GM12878 (cell line): ENCODE measurements at places on chromosomes 11 and 22.

DNA sequence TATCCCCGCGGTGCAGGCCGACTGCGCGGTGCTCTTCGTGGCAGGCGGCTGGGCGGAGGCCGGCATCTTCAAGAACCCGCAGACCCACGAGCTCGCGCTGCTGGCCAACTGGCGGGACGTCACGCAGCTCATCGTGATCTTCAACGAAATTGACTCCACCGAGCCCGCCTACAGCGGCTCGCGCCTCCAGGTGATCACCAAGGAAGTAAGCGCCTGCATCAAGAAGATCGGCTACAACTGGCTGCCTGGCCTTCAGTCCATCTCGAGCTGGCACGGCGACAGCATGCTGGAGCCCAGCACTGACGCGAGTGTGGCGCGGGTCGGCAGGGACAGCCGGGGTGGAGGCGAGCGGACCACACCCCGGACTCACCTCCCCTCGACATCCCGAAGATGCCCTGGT is 53.9 kb upstream of the MTNR1B start:
- DNase-seq, result no peak

DNA sequence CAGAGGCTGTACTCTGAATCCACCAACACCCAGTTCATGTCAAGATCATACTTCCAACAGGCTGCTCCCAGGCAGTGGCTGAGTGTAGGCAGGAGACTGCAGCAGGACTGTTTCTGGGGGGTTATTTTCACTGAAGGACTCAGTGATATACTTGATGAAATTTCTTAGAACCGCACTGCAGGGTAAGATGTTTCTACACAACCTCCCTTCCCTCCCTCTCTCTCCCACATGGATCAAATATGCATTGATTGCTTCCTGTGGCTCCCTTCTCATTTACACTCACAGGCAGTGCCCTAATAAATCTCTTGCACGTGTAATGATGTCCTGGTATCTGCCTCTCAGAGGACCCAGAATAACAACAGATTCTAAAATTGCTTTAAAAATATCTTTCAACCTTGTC is 251.3 kb upstream of the CCDC179 start:
- DNase-seq, result no peak

GRCh38 chr11:16155448-16155847 is 200.9 kb downstream of the SOX6 start:
- no peak for DNase-seq

- no peak for DNase-seq
Measured at GRCh38 chr22:48694296-48694883, 1133.3 kb downstream of the BRD1 start.

GRCh38 chr22:17422736-17423343 is 53.6 kb downstream of the CECR2 start:
- DNase-seq, result no peak

- no peak for DNase-seq
Measured at GRCh38 chr11:67613313-67613959, 6.7 kb downstream of the NDUFV1 start.

DNA sequence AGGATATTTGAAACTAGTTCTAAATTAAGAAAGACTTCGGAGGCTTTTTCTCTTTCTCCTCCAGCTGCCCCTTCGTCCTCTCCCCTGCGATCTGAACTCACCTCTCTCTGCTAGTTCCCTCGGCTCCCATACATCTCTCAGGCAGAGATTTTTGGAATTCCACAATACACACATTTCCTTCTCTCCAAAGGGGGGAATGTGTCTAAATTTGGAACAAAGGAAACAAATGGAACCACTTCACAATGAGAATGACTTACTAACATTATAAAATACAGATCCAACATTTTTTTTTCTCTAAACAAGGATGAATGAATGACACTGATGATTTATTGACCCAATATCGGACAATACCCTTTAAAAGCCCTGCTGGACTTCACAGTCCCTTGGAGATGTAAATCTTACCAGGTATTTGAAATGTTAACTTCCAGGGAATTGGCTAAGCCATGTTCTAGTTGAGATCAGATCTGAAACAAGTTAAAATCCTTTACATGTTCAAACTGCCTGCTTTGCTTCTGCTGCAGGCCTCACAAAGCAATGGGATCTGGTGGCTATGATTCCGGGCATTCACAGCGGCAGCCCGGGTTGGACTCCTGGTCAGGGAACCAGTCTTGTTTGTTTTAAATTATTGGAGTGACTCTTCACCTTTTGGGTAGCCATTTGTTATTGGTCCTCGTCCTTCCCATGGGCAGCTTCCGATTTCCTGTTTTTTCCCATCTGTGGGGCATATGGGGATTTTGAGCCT is 20.5 kb upstream of the GSTP1 start:
- DNase-seq, result no peak
